ENCODE measurements at places on chromosomes 1 and 21.

GRCh38 chr1:220983877-220984635 lies 104.8 kb downstream of the HLX start:
- peak; percentile 58 for DNase-seq

GRCh38 chr1:170967042-170967910 lies 31.9 kb downstream of the MROH9 start:
- DNase-seq = no peak

DNA sequence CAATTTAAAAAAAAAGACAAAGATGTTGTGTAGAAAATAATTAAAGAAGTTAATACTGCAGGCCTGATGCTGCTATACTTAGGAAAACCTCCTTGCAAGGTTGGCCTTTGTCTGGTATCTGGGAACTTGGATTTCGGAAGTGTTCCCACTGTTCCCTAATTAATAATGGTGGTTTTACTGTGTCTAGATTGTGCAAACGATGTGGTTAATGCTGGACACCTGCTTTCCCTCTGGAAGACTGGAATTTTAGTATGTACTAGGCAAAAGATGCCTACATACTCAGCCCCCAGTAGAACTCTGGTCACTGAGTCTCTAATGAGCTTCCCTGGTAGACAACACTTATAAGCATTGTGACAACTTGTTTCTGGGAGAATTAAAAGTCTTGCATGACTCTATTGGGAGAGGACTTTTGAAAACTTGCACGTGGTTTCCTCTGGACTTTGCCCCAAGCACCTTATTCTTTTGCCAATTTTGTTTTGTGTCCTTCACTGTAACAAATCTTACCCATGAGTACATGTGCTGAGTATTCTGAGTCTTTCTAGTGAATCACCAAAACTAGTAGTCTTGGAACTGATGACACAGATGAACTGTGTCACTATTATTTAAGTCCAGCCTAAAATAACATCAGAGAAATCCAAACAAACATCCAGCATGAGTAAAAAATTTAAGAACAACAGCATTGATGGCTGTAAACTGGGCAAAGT lies 40.4 kb downstream of the LIN9 start:
- no peak for DNase-seq

- DNase-seq = peak; percentile 26
Measured at GRCh38 chr1:161784968-161785367, 18.8 kb downstream of the ATF6 start.

DNA sequence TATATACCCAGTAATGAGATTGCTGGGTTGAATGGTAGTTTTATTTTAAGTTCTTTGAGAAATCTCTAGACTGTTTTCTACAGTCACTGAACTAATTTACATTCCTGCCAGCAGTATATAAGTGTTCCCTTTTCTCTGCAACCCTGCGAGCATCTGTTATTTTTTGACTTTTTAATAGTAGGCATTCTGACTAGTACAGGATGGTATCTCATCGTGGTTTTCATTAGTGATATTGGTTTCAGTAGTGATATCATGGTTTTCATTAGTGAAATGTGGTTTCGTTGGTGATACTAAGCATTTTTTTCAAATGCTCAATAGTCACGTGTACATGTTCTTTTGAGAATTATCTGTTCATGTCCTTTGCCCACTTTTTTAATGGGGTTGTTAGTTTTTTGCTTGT lies 316.8 kb downstream of the PTBP2 start:
- DNase-seq = no peak

GRCh38 chr1:207128336-207128921 lies 24.4 kb downstream of the C4BPA start:
- no peak for DNase-seq

DNA sequence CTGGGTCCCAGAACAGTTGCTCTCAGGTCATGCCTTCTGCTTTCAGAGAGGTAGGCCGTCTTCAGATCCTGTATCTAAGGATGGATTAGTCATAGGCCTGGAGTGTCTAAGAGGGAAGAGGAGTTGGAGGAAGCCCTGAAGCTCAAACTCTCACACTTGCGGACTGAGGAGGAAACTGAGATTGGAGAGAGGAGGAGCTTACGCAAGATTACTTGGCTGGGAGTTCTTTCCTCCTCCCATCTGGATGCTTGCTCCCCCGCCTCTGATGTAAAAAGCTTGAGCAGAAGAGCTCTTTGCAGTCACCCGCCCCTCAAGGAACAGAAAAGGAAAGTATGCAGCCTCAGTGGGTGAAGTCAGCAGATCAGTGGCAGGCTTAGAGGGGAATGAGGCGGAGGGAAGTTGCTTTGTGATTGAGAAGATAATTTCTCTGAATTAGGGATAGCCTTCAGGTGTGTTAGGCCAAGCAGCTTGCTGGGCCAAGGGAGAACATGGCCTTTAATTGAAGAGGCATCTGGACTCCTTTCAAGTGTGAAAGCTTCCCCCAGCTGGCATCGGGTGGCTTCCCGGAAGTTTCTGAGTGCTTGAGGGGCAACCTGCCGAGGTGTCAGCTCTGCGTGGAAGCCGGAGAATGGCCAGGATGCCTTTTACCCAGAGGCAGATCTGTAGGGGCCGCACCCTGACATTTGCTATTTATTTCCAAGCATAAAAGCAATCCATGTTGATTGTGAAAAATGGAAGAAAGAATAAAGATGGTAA lies 6.6 kb downstream of the ADORA1 start:
- DNase-seq = no peak

DNA sequence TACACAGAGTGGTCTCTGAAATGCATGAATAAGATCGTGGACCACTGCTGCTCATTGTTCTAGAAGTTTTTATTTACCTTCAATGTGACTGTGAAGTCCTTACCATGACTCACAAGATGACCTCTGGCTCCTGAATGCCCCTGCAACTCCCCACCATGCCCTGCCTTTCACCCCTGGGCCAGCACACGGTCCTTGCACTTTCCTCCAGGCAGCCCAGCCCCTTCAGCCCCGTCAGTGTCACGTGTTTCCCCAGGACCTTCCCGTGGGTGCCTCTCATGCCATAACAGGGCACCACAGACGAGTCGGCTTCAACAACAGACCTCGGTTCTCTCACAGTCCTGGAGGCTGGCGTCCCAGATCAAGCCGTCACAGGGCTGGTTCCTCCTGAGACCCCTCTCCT lies 62.1 kb downstream of the B3GALT5 start:
- no peak for DNase-seq

- DNase-seq = no peak
Measured at GRCh38 chr1:93554883-93555872, 107.3 kb downstream of the FNBP1L start.

- DNase-seq = no peak
Measured at GRCh38 chr1:26981146-26981846, 12.2 kb upstream of the TRNP1 start.

- peak; percentile 79 for DNase-seq
Measured at GRCh38 chr21:46219591-46220239, 8.9 kb downstream of the LSS start.

DNA sequence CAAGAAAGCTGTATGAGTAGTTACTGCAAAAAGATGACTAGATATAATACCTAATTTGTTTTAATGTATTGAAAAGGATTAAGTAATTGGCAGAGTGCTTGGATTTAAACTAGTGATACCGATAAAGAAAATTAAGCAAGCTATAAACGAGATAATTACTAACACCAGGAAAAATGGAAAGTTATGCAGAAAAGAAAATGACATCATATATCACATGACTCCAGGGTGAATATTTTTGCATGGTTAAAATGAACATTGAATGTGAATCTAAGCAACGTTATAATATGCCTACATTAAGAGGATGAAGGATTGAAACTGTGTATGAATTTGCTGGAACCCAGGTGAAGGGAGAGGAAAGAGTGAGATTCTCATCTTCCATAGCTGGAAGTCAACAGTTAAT lies 644.4 kb downstream of the ADGRL2 start:
- no peak for DNase-seq

GRCh38 chr1:21869620-21870121 lies 57.6 kb downstream of the LDLRAD2 start:
- peak; percentile 91 for DNase-seq

DNA sequence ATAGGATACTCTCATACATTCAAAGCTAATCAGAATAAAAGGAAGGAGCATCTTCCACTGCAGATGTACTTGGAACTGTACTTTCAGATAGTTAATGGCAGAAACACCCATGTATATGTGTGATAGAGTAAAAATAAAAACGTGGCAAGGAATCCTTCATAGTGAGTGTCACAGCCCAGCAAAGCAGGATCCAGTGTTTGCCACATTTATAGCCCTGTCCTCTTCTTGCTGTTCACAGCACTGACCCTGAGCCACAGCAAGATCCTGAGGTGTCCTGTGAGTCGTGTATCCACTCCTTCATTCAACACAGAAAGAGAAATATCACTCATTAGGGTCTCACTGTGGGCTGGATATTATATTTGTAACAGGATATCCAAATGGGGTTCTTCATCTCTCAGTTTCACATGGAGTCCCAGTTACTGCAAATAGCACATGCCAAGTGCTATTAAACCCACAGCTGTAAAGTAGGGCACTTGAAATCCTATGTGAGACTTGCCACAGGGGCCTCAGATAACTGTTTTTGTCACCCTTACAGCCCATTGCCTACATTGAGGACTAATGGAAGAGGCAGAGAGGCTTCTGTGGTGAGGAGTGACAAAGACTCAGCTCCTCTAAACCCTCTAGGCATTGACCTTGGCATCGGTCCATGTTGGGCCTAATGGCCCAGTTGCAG lies 41.3 kb downstream of the CYP2J2 start:
- peak; percentile 30 for DNase-seq

DNA sequence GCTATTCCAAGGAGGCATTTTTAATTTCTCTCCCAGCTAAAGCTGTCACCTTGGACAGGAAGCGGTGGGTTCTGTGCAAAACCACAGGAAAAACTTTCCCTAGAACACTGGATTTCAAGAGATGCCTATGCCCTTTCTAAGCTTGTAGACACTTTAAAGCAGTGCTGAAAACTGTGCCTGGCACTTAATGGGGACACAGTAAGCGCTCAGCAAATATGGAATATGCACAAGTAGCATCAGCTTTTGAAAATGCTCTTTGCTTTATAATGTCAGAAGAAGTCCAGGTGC lies 50.9 kb upstream of the TARBP1 start:
- no peak for DNase-seq

DNA sequence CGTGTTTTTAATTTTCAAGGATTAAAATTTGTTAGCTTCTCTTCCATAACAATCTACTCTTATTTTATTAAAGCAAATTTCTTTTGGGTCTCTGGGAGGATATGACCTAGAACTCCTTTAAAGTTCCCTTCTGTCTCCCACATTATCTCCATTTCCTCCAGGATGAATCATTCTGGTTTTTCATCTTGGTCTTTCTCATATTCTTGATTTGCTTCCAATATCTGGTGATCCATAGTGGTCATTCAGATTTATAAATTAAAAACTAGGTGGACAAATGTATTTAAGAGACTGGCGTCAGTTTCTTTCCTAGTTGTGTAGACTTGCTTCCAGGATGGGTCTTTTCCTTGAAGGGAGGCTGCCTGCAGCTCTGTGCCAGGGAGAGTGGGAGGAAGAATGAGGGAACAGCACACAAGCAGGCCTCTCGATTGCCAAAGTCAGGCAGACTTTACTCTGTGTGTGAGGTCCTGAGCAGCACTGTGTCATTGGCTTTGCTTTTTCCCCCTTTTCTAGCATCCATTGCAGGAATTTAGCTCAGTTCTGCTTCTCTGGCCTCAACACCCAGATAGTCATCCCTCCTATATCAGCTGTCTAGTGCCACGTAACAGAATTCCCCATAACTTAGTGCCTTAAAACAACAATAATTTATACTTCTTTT lies 48.1 kb upstream of the FOXO6 start:
- no peak for DNase-seq

DNA sequence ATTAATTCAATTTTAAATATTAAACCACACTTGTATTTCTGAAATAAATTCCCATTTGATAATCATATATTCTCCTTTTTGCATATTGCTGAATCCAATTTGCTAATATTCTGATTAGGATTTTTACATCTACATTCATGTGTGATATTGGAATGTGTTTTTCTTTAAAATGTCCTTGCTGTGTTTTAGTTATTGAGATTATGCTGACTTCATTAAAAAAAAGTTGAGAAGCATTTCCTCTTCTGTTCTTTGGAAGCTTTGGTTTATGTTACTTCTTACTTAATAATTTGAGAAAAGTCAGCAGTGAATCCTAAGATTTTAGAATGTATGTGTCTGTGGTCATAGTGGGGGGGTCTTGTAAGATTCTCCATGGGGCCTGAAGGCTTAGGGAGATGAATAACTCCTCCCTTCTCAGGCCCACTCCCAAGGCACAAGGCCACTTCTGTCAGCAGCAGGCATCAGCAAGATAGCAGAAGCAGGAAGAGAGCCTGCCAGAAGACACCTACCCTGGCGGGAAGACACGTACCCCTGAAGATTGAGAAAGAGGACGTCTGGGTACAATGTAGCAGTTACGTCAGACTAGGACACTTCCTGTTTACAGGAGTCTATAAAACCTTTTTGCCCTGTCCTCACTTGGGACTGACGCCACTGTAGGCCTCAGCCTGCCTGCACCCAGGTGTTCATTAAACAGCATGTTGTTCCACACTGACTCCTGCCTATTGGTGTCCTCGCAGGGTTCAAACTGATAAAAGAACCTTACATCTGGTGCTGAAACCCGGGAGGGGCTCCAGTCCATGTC lies 56.9 kb downstream of the ODF2L start:
- no peak for DNase-seq

- peak; percentile 56 for DNase-seq
Measured at GRCh38 chr1:24501371-24502064, 1.1 kb upstream of the RCAN3 start.

GRCh38 chr1:214393086-214393485 lies 112.1 kb downstream of the SMYD2 start:
- no peak for DNase-seq
